ENCODE measurements at places on chromosomes 2 and 18. TPM values are rescaled to one million over a fixed set of nuclear protein-coding genes. Genes with fewer than 3 reads are reported as not detected.

- peaks cover 4% of the 10 kb centered on the region for H3K4me1 ChIP-seq
- no peaks in the 10 kb centered on the region for H3K36me3 ChIP-seq
- H3K4me3 ChIP-seq = no peak overlapping the region
- no peak overlapping the region for H3K27ac ChIP-seq
- DNase-seq = peak; percentile 25
Observed at GRCh38 chr2:110674620-110675555, 3.0 kb downstream of the BUB1 start.

- H3K4me3 ChIP-seq = no peak overlapping the region
- H3K27ac ChIP-seq = no peak overlapping the region
- no peak for DNase-seq
- no peaks in the 10 kb centered on the region for H3K27me3 ChIP-seq
Observed at GRCh38 chr18:63329431-63330145, 10.0 kb upstream of the BCL2 start.

Gene IL36B
- not detected for total RNA-seq

Gene PAX8
- total RNA-seq = 0.98 TPM

GRCh38 chr2:75224636-75225094 is 25.3 kb upstream of the TACR1 start:
- H3K27me3 ChIP-seq = no peaks in the 10 kb centered on the region
- H3K4me3 ChIP-seq = no peak overlapping the region
- H3K4me1 ChIP-seq = no peaks in the 10 kb centered on the region
- no peaks in the 10 kb centered on the region for H3K36me3 ChIP-seq
- DNase-seq = no peak

Gene SLC4A3
- total RNA-seq = 0.14 TPM

- H3K4me3 ChIP-seq = no peak overlapping the region
- DNase-seq = no peak
- no peak overlapping the region for H3K27ac ChIP-seq
- no peaks in the 10 kb centered on the region for H3K27me3 ChIP-seq
Observed at GRCh38 chr2:23413641-23414040, 28.7 kb downstream of the KLHL29 start.

Gene CAPN14
- not detected for total RNA-seq

DNA sequence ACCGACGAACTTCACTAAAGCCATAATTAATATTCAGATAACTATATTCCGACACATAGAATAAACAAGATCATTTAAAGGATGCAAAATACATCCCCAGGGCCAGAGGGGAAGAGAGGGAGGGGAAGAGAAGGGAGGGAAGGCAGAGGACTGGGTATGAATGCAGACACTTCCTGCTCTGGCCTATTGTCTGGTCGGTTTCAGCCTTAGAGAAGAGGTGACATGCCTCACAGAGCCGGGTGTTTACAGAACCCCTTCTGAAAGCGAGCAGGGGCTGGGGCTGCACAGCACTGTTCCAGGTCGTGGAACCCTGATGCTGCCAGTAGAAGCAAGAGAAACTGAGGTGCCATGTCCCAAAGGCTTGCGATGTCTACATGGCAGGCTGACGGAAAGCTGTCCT is 31.0 kb downstream of the CELF4 start:
- no peaks in the 10 kb centered on the region for H3K4me1 ChIP-seq
- peaks cover 12% of the 10 kb centered on the region for H3K27me3 ChIP-seq
- no peaks in the 10 kb centered on the region for H3K36me3 ChIP-seq
- no peak overlapping the region for H3K4me3 ChIP-seq
- DNase-seq = no peak

- no peaks in the 10 kb centered on the region for H3K4me1 ChIP-seq
- no peak overlapping the region for H3K27ac ChIP-seq
- no peak for DNase-seq
- H3K4me3 ChIP-seq = no peak overlapping the region
- H3K36me3 ChIP-seq = no peaks in the 10 kb centered on the region
Observed at GRCh38 chr18:6569813-6570212, 155.1 kb upstream of the L3MBTL4 start.

DNA sequence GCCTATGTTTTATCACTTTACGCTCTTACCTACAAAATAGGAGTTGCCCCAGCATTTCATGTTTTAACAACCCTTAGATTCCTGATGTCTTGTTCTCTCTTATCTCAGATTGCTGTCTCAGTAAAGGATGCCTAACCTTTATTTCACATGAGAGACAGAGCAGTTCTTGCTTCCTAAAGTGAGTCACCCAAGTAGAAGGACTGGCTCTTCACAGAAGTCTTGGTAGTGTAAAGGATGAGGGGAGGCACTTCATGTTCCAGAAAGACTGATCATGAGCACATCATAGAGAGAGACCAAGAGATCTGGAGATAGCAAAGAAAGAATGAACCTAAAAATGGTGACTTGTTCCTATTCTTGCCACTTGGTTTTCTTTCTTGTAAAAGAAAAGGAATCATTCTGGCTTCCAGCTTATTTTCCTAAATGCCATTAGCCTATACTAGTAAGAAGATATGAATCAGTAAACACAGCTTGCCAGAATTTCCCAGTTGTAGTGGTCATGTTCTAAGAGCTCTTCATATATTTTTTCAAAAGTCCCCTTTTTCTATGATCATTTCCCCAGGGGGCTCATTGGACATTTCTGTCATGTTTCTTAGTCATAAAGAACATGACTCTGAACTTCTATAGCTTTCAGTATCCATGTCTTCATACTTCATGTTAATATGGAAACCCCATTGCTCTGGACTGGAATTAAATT is 54.9 kb downstream of the MAPRE2 start:
- no peaks in the 10 kb centered on the region for H3K27me3 ChIP-seq
- no peaks in the 10 kb centered on the region for H3K36me3 ChIP-seq
- H3K4me1 ChIP-seq = no peaks in the 10 kb centered on the region

Measured in right lobe of liver (tissue), 6 donors.